ENCODE measurements at places on chromosomes 7 and 10.

DNA sequence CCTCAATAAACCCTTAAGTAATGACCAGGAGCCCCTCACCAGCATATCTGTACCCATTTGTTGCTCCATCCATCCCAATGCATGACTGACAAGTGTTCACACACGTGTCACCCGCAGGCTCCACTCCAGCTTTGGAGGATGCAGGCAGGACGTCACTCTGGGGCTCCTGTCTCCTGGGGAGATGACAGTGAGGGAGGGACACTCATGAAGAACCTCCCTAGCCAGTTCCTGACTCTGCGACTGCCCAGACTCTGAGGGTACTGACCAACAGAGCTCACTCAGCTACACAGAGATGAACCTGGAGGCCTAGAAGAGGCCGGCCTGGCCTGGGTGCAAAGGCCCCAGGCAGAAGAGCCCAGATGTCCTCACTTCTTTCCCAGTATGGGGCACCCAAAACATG, 135.1 kb upstream of the RET start:
- no peak overlapping the region for H3K27ac ChIP-seq
- no peaks in the 10 kb centered on the region for H3K27me3 ChIP-seq
- no peaks in the 10 kb centered on the region for H3K4me1 ChIP-seq
- no peak for DNase-seq

GRCh38 chr10:129411393-129411705, 55.7 kb upstream of the MGMT start:
- no peaks in the 10 kb centered on the region for H3K4me1 ChIP-seq
- H3K4me3 ChIP-seq: no peak overlapping the region
- no peak overlapping the region for H3K27ac ChIP-seq
- H3K27me3 ChIP-seq: no peaks in the 10 kb centered on the region

DNA sequence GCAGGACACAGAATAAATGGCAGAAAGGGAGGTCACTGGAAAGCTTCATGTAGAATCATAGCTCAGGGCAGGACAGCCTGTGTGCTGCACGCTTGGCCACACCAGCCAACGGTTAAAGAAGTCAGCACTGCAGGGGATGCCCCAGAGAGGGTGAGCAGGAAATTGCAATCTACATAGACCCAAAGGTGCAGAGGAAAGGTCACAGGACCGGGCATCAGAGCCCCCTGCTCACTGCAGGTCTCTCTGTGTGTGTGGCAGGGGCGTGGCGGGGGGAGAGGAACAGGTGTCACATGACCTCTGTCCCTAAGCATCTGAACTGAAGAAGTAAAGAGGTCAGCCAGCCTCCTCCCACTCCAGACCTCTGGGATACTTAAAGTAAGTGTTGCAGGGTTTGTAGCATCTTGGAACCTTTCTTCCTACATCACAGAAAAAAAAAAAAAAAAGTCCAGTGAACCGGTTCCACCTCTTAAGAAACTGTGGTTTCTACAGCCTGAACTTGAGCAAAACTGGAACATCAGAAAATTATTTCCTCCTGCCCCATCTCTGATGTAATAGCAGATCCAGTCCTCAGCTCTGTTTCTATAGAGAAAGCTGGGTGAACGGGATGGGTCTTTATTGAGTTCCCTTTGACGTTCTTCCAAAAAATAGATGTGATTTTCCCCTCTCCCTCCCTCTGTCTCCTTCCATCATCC, 64.3 kb downstream of the RGS10 start:
- no peak overlapping the region for H3K4me3 ChIP-seq
- DNase-seq: no peak
- no peak overlapping the region for H3K27ac ChIP-seq
- no peaks in the 10 kb centered on the region for H3K27me3 ChIP-seq
- no peaks in the 10 kb centered on the region for H3K36me3 ChIP-seq
- no peaks in the 10 kb centered on the region for H3K4me1 ChIP-seq

- H3K4me1 ChIP-seq: no peaks in the 10 kb centered on the region
- no peak overlapping the region for H3K4me3 ChIP-seq
- peak; percentile 37 for DNase-seq
- no peaks in the 10 kb centered on the region for H3K27me3 ChIP-seq
- no peak overlapping the region for H3K27ac ChIP-seq
Observed at GRCh38 chr10:117413928-117414618, 38.8 kb upstream of the PDZD8 start.

DNA sequence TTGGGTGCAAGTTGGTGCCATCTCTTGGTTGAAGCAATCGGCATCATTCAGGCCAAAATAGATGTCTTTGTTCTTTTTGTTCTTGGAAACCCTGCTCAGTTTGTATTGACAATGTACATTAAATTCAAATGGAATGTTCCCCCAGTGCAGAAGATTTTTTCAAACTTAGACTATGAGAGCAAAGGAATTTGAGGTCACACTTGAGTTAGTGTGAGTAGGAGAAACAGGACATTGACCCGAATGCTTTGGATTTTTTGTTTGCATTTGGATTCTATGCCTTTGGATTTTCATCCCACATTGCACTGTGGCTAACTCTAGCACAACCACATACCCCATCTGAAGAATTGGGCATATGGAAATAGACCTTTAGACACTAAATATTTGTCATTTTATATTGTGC, 480.0 kb downstream of the GALNT17 start:
- no peaks in the 10 kb centered on the region for H3K4me1 ChIP-seq
- H3K27ac ChIP-seq: no peak overlapping the region
- H3K27me3 ChIP-seq: no peaks in the 10 kb centered on the region
- H3K4me3 ChIP-seq: no peak overlapping the region
- no peaks in the 10 kb centered on the region for H3K36me3 ChIP-seq

DNA sequence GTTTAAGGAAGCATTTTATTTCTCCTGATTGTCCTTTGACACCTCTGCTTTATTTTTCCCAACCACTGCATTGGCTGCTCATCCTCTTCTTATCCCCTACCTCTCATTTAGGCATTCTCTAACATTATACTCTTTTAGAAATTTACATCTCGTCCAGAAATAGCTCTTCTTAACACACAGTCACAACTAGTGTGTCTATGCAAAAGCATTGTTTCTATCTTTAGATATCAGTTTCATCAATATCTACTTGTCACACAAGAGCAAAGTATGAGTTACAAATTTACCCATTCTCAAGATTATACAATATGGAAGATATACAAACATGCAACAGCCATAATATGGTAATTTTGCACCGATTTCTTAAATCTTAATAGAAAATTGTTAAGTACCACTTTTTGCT, 35.7 kb upstream of the MDFIC start:
- DNase-seq: no peak
- H3K4me1 ChIP-seq: no peaks in the 10 kb centered on the region
- H3K27me3 ChIP-seq: no peaks in the 10 kb centered on the region
- no peak overlapping the region for H3K4me3 ChIP-seq

GRCh38 chr7:90726623-90727022, 130.5 kb downstream of the CDK14 start:
- no peaks in the 10 kb centered on the region for H3K36me3 ChIP-seq
- peak; percentile 61 for DNase-seq
- no peaks in the 10 kb centered on the region for H3K27me3 ChIP-seq
- no peak overlapping the region for H3K4me3 ChIP-seq
- no peaks in the 10 kb centered on the region for H3K4me1 ChIP-seq
